ENCODE measurements at places on chromosomes 1 and 21.

GRCh38 chr1:205616563-205617293, 15.1 kb downstream of the ELK4 start:
- H3K4me3 ChIP-seq: no peak overlapping the region
- no peaks in the 10 kb centered on the region for H3K27me3 ChIP-seq
- H3K27ac ChIP-seq: no peak overlapping the region
- H3K36me3 ChIP-seq: peaks cover 35% of the 10 kb centered on the region
- no peaks in the 10 kb centered on the region for H3K4me1 ChIP-seq

DNA sequence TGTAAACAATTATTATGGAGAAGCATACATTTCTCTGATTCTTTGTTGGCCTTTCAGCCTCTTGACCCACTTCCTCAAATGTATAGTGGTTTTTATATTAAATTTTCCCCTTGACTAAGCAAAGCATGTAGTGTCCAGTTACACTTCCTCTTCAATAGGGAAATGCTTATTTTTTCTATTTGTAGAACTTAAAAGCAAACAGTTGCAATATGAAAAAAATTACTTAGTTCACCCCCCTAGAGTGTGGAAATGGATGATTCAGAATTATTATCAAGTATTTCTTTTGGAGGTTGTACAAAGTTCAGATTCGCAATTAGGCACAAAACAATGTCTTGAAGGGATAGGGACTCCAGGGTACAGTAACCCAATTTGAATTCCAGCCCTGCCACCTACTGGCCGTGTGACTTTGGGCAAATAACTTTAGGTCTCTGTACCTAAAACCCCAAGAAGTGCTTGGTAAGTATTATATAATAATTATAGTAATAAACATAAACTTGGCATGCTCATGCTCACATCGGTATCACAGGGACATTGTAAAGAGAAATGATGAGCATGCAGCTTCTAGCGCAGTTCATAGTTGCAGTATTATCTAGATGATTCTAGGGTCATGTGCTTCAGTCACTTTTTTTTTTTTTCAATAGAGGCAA, 28.6 kb upstream of the IFNGR2 start:
- H3K27me3 ChIP-seq: no peaks in the 10 kb centered on the region
- H3K4me3 ChIP-seq: no peak overlapping the region
- H3K27ac ChIP-seq: no peak overlapping the region
- no peaks in the 10 kb centered on the region for H3K36me3 ChIP-seq
- H3K4me1 ChIP-seq: peaks cover 6% of the 10 kb centered on the region

DNA sequence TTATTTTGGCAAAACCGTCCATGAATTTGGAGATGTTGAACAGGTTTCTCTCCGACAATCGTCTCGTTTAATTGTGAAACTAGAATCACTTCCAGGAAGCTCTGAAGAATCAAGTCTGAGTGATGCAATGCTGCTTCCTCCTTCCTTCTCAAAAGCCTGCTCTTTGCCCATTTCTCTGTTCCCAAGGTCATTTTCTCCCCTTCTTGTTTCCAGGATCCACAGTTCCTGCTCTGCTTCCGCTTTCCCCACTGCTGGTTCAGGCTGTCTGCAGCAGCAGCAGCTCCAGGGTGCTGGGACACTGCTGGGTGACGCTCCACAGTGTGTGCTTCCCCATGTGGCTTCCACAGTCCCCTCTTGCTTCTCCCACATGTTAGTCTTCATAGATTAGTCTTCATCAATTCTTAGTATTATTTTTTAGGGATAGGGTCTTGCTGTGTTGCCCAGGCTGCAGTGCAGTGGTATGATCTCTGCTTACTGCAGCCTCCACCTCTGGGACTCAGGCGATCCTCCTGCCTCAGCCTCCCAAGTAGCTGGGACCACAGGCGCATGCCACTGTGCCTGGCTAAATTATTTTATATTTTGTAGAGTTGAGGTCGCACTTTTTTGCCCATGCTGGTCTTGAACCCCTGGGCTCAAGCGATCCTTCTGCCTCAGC, 156.2 kb downstream of the DYRK1A start:
- no peaks in the 10 kb centered on the region for H3K27me3 ChIP-seq
- H3K4me3 ChIP-seq: no peak overlapping the region
- DNase-seq: no peak
- H3K4me1 ChIP-seq: 0 out of 2 replicates have a peak, but pooled peaks cover 2% of the 10 kb centered on the region
- no peak overlapping the region for H3K27ac ChIP-seq

DNA sequence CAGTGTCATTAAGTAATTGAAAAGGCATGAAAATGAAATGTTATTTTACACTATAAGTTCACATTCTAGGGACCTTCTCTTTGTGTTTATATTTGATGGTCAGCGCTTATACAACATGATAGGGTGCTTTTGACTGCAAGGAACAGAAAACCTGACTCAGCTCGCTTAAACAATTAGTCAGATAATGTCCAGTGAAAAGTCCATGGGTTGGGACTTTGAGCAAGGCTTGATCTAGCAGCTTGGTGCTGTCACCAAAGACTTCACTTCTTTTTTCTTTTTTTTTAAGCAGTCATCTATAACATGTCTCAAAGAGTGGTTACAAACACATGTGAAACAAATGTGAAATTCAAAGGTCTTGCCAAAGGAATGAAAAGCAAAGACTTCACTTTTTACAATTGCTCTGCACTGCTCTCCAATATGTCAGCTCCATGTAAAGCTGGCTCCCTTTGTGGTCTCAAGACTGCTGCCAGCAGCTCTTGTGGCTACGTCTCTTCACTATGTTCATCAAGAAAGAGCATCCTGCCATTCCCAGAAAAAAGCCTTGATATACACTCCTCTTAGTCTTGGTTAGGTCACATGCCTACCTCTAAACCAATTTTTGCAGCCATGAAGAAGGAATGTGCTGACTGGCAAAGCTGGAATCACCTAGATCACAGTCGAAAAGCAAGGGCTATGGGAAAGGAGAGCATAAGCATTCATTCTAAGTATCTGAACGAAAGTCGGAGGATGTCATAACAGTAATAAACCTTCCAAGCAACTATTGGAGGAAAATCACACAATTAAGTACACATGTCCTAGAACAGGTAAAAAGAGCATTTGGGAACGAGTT, 15.2 kb downstream of the F3 start:
- peaks cover 16% of the 10 kb centered on the region for H3K36me3 ChIP-seq
- 0 out of 2 replicates have a peak, but pooled peaks cover 1% of the 10 kb centered on the region for H3K4me1 ChIP-seq
- H3K27ac ChIP-seq: peak overlapping the region; percentile 5
- no peak overlapping the region for H3K4me3 ChIP-seq

DNA sequence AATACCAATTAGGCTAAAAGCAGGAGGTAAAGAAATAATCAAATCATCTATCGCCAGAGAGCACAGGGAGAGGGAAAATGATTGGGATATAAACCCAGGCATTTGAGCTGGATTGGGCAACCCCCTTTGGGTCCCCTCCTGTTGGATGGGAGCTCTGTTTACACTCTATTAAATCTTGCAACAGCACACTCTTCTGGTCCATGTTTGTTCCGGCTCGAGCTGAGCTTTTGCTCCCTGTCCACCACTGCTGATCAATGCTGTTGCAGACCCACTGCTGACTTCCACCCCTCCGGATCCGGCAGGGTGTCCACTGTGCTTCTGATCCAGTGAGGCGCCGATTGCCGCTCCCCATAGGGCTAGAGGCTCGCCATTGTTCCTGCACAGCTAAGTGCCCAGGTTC, 493.8 kb downstream of the MATN1 start:
- no peak overlapping the region for H3K4me3 ChIP-seq
- no peaks in the 10 kb centered on the region for H3K27me3 ChIP-seq
- no peaks in the 10 kb centered on the region for H3K4me1 ChIP-seq

DNA sequence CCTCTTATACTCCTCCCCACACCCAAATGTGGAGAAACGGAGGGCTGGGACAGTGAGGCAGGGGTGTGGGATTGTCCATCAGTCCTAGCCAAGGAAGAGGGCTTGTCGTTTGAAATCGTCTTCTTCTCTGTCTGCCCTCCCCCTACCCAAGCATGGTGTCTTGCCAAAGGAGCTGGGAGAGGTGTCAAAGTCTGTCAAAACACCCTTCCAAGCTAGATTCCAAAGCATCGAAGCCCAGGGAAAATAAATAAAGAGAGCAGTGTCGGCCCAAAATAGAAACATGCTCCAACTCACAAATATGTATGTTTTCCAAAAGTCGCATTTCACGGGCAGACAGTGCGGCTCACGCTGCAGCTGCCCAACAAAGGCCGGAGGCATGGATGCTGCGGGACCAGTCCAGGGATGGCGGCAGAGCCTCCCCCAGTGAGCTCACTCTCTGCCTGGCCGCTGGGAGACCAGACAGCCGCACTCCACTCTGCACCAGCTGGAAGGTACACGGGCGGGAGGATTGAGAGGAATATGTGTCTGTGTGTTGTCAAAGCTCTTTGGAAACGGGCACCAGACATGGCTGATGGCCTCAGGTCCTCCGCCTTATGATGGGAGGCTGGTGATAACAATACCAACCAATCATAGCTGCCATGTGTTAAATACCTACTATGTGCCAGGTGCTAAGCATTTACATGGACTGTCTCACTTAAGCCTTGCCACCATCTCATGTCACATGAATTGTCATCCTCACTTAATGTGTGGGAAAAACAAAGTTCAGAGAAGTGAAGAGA, 3.9 kb downstream of the DISP3 start:
- H3K27me3 ChIP-seq: peaks cover 18% of the 10 kb centered on the region
- H3K36me3 ChIP-seq: no peaks in the 10 kb centered on the region
- DNase-seq: no peak
- no peak overlapping the region for H3K4me3 ChIP-seq
- H3K27ac ChIP-seq: no peak overlapping the region

DNA sequence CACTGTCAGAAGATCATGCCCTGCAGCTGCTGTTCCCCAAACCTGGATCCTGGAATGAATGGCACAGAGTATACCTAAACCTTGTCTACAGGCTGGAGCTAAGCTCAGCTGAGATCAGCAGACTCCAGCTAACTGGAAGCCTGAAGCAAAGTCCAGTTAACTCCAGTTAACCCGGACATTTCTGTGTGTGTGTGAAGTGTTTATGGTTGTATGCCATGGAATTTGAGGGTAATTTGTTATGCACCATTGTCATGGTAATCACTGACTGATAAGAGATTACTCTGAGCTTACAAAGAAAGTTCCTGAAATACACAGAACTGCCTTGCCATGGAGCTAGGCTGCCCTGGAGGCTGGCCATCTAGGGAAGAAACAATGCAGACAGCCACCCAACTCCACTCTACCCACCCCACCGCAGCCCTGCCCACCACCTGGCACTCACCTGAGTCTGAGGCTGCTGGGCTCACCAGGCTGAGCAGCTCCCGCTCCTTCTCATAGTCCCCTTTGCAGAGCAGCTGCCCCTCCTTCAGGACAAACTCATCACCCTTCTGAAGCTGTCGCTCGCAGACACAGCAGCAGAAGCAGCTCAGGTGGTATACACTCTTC, 107.4 kb downstream of the LMX1A start:
- no peaks in the 10 kb centered on the region for H3K36me3 ChIP-seq
- H3K27me3 ChIP-seq: no peaks in the 10 kb centered on the region
- H3K4me3 ChIP-seq: no peak overlapping the region
- H3K4me1 ChIP-seq: no peaks in the 10 kb centered on the region

DNA sequence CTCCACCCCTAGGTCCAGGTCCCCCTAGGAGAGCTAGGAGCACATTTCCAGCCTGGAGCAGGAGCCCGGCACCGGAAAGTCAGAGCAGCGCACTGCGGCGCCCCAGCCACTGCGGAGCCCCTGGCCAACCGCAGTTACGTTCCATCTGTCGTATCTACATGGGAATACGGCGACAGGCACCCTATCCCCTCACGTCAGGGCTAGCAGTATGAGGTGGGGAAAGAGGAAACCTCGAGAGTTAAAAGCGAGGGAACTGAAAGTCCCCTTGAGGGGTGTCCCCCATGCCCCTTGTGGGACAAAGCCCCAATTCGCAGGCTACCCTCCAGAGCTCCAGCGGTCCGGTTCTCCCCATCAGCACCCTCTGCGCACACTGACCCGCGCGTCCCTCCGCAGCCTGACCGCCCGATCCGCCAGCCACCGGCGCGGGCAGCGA, 995 bp downstream of the COLGALT2 start:
- DNase-seq: no peak
- no peak overlapping the region for H3K27ac ChIP-seq
- peaks cover 9% of the 10 kb centered on the region for H3K4me1 ChIP-seq
- peak overlapping the region; percentile 96 for H3K4me3 ChIP-seq
- H3K27me3 ChIP-seq: no peaks in the 10 kb centered on the region

DNA sequence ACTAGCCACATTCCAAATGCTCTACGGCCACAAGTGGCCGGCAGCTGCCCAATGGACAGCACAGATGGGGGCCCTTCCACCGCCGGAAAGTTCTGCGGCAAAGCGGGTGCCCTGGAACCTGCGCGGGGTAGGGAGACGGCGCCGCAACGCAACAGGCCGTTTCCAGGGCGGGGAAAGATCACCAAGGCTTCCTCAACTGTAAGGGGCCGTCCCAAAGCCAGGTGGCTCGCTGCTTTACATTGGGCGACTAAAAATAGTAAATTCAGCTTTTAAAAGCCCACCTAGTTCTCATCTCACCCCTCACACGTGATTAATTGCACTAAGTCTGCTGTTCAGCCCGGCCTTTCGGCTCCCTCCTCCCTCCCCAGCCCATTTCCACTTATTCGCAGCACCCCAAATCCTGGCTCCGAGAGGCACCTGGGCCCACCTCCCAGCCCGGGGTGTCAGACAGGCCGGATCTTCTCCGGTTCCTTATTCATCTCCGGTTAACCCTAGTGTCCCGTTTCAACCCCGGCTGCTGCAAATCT, 643 bp downstream of the CFAP298 start:
- peak overlapping the region; percentile 80 for H3K4me3 ChIP-seq
- H3K36me3 ChIP-seq: peaks cover 4% of the 10 kb centered on the region
- peak; percentile 18 for DNase-seq
- peak overlapping the region; percentile 91 for H3K27ac ChIP-seq

DNA sequence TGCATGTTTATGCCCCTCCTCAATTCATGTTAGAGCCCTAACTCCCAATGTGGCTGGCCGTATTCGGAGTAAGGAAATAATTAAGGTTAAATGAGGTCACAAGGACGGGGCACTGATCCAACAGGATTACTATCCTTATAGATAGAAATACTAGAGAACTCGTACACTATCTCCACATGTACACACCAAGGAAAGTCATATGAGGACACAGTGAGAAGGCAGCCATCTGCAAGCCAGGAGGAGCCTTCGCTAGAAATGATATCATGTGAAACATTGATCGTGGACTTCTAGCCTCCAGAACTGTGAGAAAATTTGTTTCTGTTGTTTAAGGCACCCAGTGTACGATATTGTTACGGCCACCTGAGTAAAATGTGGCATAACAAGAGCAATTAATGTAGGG, 79.7 kb downstream of the FAF1 start:
- H3K4me1 ChIP-seq: no peaks in the 10 kb centered on the region
- no peaks in the 10 kb centered on the region for H3K36me3 ChIP-seq
- no peaks in the 10 kb centered on the region for H3K27me3 ChIP-seq
- no peak for DNase-seq

DNA sequence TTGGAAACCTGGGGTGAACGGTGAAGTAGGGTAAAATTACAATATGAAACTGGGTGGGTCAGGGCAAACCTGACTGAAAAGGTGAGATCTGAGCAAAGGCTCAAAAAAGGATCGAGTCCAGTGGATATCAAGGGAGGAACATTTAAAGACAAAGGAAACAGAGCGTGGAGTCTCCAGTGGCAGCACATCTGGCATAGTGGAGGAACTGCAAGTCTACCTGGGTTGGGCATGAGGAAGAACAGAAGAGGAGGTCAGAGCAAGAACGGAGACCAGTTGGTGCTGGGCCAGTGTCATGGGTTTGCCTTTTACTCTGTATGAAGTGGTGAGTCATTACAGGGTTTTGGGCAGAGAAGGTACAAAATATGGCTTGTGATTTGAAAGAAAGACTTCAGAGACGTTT, 163.7 kb downstream of the NTPCR start:
- peaks cover 16% of the 10 kb centered on the region for H3K4me1 ChIP-seq
- DNase-seq: peak; percentile 55
- 0 out of 2 replicates have a peak, but pooled peaks cover 2% of the 10 kb centered on the region for H3K36me3 ChIP-seq
- no peaks in the 10 kb centered on the region for H3K27me3 ChIP-seq
- no peak overlapping the region for H3K4me3 ChIP-seq
- H3K27ac ChIP-seq: peak overlapping the region; percentile 72

Data from IMR-90 (cell line).